ENCODE measurements at places on chromosomes 6 and 20.

GRCh38 chr20:16615199-16615598 is 42.0 kb upstream of the KIF16B start:
- no peak for DNase-seq

DNA sequence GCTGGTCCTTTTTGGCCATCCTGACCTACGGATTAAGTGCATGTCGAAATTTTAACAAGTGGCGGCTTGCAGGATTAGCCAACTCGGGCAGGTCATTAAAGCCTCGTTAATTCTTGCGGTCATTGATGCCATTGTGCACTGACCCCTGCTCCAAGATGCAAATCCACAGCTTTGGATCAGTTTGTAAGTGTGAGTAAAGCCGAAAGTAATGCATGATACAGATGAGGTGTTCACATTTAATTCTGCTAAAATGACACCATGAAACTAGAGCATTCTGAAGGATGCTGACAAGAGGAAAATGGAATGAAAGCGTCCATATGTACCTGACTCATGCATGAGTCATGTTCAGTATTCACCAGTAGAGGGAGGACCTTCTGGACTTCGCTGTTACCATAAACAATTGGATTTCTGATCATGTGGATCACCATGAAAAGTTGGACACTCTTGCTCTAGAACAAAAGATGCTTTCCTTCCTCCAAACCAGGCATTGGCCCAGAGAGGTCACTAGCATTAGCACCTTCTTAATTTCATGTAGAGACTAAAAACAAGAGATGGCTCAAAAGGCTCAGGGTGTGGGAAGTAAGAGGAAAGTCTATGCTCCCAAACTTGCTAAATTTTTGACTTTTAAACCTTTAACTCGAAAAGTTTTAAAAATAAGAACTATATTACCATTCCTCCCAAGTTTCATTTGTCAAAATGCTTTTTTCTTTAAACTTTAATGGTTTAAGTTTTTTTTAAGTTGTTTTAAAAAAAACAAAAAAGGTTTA is 48.0 kb downstream of the MUC22 start:
- DNase-seq: no peak

GRCh38 chr20:58973179-58973578 is 7.9 kb upstream of the NELFCD start:
- no peak for DNase-seq

GRCh38 chr20:12406978-12407377 is 489.3 kb downstream of the BTBD3 start:
- DNase-seq: no peak

- no peak for DNase-seq
These were observed 15.3 kb downstream of the SPDEF start for GRCh38 chr6:34540841-34541240.

- no peak for DNase-seq
These were observed 21.9 kb upstream of the C6orf62 start for GRCh38 chr6:24740861-24741260.

DNA sequence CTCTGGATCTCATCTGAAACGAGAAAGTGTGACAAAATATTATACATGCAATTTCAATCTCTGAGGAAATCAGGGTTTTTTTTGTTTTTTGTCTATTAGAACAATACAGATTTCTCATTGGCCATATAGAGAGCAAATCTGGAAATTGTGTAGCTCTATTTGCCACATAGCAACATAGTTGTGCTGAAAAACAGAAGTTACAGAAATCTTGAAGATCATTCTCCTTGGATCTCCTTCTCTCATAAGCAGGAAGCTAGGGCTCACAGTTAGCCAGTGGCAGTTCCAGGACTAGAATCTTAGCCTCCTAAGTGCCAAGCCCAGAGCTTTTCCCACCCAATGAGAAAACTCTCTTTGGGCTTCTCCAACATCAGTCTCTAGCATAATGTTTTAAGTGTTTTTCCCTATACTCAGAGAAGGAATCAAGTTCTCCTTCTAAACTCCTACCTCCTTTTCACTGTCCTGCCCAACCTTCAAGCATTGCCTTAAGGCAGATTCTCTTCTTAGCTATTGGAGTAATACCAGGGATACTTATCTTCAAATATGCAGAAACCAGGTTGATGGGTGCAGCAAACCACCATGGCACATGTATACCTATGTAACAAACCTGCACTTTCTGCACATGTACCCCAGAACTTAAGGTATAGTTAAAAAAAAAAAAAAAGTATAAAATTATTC is 211.6 kb downstream of the ALDH8A1 start:
- no peak for DNase-seq

GRCh38 chr6:151761851-151762250 is 45.6 kb upstream of the ESR1 start:
- DNase-seq: no peak

GRCh38 chr6:132413499-132413802 is 12.2 kb upstream of the MOXD1 start:
- no peak for DNase-seq

GRCh38 chr6:38612143-38612965 is 27.4 kb downstream of the BTBD9 start:
- no peak for DNase-seq

GRCh38 chr6:41716516-41717391 is 18.7 kb downstream of the TFEB start:
- no peak for DNase-seq

DNA sequence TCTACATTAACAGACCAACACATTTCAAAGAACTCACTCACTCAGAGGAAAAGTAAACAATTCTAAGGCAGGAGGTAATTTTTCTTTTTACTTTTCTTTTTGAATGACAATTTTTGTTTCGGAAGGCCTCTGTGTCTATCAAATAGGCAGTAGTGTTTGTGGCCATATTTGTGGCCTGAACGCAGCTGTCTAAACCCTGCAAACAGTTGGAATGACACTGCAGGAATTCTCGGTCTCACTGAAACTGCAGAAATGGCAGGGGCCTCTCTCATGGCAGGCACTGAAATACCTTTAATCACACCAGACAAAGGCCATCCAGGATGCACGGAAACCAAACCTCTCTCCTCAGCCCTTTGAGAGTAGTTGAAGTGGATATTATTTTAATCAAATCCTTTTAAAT is 30.4 kb downstream of the FYN start:
- no peak for DNase-seq

GRCh38 chr20:32589769-32590168 is 4.6 kb upstream of the NOL4L start:
- DNase-seq: no peak

GRCh38 chr6:116016846-116017545 is 43.7 kb downstream of the FRK start:
- DNase-seq: no peak

GRCh38 chr6:116027801-116028200 is 32.9 kb downstream of the FRK start:
- DNase-seq: no peak

- DNase-seq: no peak
These were observed 153.4 kb downstream of the CDC5L start for GRCh38 chr6:44540881-44541280.

GRCh38 chr6:133707456-133707855 is 181.5 kb upstream of the TCF21 start:
- no peak for DNase-seq

DNA sequence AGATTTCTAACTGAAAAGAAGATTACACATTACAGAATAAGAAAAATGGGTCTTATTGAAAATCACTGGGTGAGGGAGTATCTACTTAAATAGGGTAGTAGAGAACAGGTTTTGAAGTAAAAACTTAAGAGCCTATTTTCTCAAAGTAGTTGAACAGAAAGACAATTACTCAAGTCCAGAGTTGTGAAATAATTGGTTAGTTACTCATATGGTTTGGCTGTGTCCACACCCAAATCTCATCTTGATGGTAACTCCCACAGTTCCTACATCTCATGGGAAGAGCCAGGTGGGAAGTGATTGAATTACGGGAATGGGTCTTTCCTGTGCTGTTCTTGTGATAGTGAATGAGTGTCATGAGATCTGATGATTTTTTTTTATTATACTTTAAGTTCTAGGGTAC is 1035.3 kb upstream of the GJE1 start:
- DNase-seq: no peak

- no peak for DNase-seq
These were observed 180.6 kb upstream of the ZFP64 start for GRCh38 chr20:52372169-52372568.

DNA sequence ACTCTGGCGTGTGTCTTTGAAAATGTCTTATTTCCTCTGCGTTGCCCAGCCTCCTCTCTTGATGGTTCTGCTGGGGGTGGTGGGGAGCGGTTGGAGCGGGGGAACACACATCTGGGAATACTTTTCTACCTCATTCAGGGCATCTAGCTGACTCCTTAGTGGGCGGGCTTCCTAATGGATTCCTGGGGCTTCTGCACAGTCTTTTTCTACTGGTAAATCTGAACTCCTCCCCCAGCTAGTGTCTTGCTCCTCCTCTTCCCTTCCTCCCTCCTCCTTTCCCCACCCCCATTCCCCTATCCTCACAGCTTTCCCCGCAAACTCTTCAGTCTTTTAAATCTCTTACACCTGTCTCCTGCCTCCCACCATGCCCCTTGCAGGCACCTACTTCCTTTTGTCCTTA is 74.4 kb downstream of the PRL start:
- DNase-seq: no peak

- DNase-seq: no peak
These were observed 76.2 kb downstream of the WASF1 start for GRCh38 chr6:110103260-110103659.

- no peak for DNase-seq
These were observed 40.4 kb downstream of the FAM8A1 start for GRCh38 chr6:17640477-17640917.

GRCh38 chr20:53495398-53496092 is 98.1 kb downstream of the ZNF217 start:
- DNase-seq: no peak

- DNase-seq: no peak
These were observed 81.8 kb downstream of the ISM1 start for GRCh38 chr20:13302647-13303450.

- no peak for DNase-seq
These were observed 46.9 kb upstream of the QKI start for GRCh38 chr6:163367497-163368183.

- DNase-seq: no peak
These were observed 157.2 kb downstream of the PTPRT start for GRCh38 chr20:43032459-43032858.

Data from DMS79 (cell line).